Stimulated activated effector memory CD8-positive, alpha-beta T cell treated with anti-CD3 and anti-CD28 coated beads, Interleukin-12 subunit alpha, Interleukin-12 subunit beta, amount 100 ng/mL, for 72 hours (primary cell): ENCODE measurements at places on chromosomes 13 and 19.

GRCh38 chr19:32662186-32662585 is 12.8 kb downstream of the ANKRD27 start:
- DNase-seq: no peak

DNA sequence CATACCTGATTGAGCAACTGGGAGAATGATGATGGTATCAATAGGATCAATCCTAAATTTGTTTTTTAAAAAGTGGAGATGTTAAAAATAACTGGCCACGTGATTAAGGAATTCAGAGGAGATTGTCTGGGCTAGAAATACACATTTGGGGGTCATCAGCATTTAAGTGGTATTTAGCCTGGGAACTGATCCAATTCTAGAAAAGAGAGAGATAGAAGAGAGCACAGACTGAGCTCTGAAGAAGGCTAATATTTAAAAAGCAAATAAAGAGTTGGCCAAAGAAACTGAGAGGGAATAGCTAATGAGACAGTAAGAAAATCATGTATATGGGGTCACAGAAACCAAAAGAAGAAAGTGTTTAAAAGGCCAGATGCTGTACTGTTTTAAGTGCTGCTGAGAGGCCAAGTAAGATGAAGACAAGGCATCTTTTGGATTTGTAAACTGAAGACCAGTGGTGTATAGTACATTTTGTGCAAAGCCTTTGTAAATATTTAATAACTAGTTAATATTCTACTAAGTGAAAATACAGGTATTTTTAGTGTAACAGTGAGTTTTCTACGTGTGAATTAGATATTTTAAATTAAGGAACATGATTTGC is 40.2 kb downstream of the UBL3 start:
- DNase-seq: no peak

DNA sequence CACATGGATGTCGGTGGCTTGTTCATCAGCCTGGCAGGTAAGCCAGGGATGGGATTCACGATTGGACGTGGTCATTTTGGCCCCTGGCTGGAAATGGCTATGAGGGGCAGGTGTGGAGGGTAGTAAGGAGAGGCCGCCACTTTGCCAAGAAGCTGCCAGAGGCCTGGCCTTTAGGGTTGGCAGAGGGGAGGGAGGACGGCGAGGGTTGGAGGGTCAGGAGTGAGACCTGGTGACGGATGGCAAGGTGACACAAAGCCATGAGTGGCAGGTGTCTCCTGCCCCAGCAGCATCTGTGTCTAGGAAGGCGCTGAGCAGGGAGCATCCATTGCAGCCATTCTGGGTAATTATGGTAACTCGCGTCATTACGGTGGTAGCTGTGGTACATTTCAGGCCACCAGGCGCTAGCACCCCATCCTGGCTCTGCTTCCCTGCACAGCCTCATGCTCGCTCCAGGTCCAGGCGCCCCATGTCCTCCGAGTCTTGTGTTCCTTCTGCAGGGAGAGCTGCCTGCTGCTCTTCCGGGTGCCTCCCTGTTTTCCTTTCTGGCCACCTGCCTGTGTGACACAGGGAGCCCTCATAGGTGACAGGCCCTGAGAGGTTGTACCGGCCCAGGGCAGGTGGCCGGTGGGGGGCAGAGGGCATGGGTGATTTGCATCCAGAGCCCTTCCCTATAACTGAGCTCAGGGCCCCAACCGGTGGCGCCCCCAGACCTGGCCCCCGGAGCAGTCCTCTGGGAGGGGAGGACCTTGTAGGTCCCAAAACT is 4.2 kb downstream of the SSBP4 start:
- no peak for DNase-seq

DNA sequence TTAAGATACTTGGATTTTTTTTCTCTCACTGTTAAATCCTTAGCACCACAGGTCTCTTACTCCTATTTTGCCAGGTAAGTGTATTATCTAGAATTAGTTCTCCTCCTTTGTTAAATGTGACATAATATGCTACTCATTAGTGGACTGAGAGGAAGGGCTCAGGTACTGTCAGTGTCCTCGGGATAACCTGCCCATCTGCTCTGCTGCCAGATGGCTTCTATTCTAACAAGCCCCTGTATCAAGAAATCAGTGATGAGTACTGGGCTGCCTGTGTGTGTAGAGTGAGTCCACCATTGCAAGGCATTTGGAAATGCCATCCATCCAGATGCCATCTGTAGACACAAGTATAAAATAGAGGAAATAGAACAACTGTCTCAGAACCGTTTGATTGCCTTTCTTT is 209.6 kb downstream of the ATP8A2 start:
- DNase-seq: no peak

- peak; percentile 75 for DNase-seq
Measured at GRCh38 chr19:18496167-18496979, 25.5 kb downstream of the ELL start.

DNA sequence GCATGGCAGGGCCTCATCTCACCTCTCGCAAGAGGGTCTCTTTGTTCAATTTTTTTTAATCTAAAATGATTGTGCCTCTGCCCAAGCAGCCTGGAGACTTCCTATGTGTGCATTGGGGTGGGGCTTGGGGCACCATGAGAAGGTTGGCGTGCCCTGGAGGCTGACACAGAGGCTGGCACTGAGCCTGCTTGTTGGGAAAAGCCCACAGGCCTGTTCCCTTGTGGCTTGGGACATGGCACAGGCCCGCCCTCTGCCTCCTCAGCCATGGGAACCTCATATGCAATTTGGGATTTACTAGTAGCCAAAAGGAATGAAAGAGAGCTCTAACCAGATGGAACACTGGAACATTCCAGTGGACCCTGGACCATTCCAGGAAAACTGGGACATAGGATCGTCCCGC is 8.0 kb downstream of the FXYD3 start:
- DNase-seq: no peak

- no peak for DNase-seq
Measured at GRCh38 chr13:42041684-42042035, 6.8 kb upstream of the DGKH start.

GRCh38 chr19:45863840-45864628 is at the start of gene FOXA3:
TSS of gene FOXA3 (plus strand) at chr19:45864326. CDS start at chr19:45864457, 131 bp downstream.
- DNase-seq: peak; percentile 83

DNA sequence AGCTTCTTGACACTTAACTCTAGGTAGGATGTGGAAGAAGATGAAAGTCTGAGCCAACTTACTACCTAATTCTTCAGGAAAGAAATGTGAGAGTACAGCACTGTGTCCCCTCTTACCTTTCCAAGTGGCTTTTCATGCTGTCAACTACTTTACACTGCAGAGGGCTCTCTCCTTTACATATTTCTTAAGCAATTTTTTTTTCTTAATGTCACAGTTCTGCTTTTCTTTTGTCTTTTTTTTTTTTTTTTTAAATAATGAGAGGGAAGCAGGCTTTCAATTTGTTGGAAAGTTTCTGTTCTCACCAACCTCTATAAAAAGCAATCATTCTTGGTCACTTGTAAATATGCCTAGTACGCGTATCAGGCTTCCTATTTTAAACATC is 212.7 kb upstream of the MIR17HG start:
- no peak for DNase-seq

DNA sequence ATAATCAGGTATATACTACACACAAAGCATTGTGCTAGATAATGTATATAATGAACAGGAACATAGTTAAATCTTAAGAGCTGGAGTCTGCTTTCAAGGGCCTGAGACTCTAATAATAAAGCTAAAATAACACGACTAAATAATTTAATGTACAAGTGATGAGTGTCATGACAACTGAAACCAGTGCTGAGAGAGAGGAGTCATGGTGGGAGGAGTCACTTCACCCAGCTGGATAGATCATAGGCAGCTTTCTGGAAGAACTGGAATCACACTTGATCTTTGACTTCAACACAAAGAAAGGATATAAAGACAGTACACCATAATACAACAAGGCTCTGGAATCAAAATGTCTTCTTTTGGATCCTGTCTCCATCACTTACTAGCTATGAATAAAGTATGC is 7.1 kb downstream of the RBM26 start:
- no peak for DNase-seq

- no peak for DNase-seq
Measured at GRCh38 chr13:63696055-63696454, 2280.4 kb upstream of the PCDH20 start.

- DNase-seq: no peak
Measured at GRCh38 chr19:2048104-2048958, 2.7 kb downstream of the MKNK2 start.

GRCh38 chr19:10551698-10552301 is 8.1 kb downstream of the ATG4D start:
- DNase-seq: no peak

DNA sequence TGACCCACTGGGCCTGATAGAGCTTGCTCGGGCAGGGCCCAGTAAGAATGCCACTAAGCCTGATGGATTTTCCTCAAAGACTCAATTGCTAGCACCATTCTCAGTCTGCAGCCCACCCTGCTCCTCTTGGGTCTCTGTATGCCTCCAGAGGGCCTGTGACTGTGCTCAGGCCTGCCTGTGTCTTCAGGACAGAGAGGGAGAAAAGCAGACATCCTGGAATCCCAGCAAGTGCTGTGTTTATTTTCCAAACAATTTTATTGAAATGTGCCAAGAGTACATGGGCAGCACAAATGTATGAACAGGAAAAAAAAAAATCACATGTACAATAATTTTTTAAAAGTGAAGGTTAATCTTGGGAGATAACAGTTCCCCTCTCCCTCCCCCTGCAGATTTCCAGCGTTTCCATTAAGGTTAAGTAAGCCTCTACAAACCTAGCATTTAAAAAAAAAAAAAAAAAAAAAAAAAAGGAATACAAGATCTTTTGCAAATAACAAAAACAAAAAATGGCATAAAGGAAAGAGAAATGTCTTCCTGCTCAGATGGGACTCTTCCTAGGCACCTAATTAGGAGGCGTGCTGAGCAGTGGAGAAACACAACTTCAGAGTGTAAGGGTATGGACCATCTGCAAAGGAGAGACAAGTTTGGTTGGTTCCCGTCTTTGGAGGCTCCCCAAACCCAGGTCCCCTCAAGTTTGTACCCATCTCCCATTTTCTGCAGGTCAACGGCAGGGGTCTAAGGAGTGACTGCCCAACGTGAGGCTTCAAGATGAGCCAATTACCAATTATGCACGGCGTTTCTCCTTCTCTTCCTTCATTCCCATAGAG is 4.8 kb upstream of the ECH1 start:
- DNase-seq: no peak

DNA sequence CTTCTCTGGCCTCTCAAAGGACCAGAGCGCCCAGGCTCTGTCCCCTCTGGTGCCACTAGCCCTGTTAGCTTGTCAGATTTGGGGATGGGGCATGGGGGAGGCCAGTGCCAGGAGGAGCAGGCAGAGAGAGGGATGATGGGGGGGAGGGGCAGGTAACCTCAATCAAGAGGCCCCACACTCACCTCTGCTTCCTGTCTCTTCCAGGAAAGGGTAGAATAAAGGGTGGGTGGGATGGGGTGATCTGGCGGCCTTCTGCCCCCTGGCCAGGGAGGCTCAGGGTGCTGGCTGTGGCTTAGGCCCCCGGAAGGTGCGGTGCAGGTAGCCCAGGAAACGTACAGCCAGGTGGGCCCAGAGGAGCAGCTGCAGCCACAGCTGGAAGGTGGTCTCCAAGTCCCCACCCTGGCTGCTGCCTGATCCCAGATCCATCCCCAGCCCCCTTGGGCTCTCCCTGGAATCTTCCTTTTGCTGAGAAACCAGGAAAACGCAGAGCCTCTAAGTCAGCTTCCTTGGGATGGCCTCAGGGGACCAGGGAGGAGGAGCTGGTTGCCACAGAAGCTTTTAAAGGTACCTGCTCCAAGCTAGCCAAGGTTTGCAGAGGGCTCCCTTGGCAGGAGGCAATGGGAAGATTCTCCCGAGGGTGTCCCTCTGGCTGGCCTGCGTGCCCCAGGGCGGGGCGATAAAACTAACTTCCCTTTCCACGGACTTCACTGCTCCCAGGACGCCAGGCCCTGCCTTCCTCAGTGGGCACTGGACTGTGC is 5.3 kb downstream of the PRKACA start:
- no peak for DNase-seq

- DNase-seq: no peak
Measured at GRCh38 chr13:35131471-35131870, 189.4 kb downstream of the NBEA start.

DNA sequence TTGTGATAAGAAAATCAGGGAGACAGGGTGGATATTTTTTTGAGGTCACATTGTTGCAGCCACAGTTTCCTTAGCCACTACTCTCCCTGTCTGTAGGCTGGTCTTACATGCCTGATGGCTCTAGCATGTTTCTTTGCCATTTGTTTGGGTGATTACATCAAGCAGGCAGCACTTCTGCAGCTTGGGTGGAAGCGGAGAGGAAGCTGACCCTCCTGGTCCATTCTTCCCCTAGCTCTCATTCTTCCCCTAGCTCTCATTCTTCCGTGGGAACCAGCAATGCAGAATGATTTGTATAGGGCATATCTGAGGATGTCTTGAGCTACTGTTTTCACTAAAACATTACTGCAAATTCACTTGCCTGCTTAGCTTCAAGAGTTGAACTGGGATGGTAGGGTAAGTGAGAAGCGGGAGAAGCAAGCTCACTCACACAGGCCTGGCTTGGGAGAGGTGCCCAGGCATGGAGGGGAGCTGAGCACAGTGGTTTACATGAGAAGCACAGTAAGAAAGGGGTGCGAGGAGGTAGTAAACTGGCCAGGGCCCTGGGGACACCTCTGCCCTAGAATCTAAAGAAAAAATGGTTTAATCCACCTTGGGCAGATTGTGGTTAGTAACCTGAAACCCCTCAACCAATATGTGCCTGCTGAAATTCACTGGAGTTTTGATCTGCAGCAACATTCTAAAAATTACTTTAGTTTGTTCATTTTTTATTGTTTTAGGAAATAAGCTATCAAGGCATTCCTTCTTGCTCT is 538.9 kb downstream of the RFC3 start:
- DNase-seq: no peak

GRCh38 chr19:13860679-13861391 is 16.1 kb upstream of the NANOS3 start:
- no peak for DNase-seq
